ENCODE measurements at places on chromosomes 3 and 15.

GRCh38 chr3:52292247-52293065 lies 4.8 kb downstream of the GLYCTK start:
- no peak for DNase-seq

DNA sequence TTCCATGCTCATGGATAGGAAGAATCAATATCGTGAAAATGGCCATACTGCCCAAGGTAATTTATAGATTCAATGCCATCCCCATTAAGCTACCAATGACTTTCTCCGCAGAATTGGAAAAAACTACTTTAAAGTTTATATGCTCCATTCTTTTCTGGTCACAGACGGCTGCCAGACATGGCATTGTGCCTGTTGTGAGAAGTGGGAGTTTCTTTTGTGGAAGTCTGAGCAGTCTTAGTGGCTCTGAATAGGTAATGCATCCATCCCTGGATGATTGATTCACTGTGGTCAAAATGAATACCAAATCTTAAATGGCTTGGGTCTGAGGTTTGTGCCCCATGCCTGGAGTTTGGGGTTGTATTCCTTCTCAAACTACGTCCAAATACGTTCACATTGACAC lies 274.5 kb upstream of the AZI2 start:
- no peak for DNase-seq

DNA sequence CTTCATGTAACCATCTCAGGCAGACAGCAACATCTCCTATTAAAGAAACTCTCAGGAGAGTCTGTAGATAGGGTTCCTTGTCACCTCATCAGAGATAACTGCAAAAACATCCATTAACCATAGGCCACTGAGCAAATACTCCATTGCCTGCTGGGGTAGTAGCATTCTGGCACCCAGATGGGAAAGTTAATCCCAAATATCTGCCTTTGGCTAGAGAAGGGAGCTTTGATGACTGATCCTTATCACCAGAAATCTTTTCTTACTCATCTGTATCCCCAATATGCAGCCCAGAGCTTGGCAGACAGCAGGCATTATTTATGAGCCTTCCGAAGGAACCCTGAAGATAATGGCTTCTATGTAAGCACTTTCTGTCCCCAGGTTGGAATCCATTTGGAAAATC lies 173.1 kb downstream of the MFSD1 start:
- no peak for DNase-seq

DNA sequence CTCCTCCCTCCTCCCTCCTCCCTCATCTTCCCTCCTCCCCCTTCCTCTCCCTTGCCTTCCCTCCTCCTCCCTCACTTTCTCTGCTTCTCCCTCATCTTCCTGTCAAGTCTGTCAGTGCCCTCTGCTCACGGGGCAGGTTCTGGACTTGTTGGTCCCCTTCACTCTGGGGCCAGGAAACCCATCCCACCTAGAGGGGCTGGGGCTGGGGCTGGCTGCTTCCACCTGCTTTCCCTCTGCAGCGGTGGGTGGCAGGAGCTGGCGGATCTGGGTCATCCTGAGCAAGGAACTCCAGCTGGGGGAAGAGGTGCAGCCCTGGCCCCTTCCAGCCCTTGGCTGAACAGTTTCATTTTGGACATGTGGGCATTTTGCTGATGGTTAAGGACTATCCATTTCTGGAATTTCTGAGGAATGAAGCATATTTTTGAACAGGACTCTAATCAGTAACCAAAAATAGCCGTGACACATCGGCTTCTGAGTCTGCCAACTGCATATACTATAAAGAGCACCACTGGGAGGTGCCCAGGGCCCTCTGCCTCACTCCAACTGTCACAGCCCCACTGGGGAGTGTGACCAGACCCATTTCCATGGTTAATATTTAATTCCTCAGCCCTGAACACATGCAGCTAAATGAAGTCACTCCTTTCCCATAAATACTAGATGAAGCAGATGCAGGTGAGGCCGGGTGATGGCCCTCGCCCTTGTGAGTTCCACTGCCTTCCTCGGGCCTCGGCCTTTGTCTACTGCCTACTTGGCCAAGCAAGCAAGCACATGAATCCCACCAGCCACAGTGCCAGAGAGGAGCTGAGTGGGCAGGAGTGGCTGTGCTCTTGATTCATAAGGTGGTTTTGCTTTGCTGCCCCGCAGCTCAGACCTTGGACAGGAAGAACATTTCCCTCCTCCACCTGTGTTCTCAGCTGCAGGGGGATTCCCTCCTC lies 39.8 kb downstream of the CHDH start:
- DNase-seq = no peak

DNA sequence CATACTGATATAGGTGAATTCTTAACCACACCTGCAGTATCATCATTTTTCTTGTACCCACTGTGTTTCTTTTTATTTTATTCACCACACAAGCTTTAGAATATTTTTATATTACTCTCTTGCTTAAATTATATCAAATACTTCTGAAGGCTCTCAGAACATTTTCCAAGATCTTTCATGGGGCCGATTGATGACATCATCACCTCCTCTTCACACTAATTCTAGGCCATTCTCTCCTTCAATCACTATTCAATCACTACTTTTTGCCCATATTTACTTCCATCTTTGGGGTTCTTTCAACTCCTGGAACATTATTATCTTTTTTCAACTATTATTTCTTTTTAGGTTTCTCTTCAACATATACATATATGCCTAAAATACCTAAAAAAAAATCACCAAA lies 1438.8 kb upstream of the ALCAM start:
- DNase-seq = no peak

- no peak for DNase-seq
These were observed 202.7 kb downstream of the MAGI1 start for GRCh38 chr3:65836047-65836446.
